ENCODE measurements at places on chromosomes 2 and 18. TPM values are rescaled to one million over a fixed set of nuclear protein-coding genes. Genes with fewer than 3 reads are reported as not detected.

DNA sequence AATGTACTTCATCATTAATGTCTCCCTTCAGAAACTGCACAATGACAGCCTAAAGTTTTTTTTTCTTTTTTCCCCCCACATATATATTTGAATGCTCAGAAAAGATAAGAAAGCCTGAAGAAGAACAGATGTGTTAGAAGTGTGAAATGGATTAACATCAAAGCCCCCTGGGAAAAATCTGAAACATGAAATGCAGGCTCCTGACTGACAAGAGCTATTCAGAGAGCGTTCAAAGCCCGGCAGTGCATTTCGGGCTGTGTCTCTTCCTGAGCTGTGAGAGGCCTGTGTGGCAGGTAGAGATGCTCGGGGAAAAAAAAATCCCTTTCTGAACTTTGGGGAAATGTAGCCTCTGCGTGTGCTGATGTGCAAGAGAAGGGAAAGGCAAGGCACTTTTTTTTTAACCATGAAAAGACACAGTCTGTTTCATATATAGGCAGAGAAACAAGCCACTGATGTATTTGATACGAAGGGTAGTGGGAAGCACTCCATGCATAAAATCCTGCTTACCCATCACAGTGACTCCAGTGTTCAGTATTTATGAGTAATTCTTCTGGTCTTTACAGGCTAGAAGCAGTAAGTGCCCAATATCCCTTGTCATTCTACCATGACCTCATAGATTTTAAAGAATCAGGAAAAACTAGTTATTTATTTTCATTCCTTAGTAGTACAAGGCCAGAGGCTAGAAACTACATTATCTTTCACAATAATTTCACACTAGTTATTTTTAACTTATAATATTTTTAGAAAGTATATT is 1574.2 kb upstream of the PIK3C3 start:
- DNase-seq: no peak

DNA sequence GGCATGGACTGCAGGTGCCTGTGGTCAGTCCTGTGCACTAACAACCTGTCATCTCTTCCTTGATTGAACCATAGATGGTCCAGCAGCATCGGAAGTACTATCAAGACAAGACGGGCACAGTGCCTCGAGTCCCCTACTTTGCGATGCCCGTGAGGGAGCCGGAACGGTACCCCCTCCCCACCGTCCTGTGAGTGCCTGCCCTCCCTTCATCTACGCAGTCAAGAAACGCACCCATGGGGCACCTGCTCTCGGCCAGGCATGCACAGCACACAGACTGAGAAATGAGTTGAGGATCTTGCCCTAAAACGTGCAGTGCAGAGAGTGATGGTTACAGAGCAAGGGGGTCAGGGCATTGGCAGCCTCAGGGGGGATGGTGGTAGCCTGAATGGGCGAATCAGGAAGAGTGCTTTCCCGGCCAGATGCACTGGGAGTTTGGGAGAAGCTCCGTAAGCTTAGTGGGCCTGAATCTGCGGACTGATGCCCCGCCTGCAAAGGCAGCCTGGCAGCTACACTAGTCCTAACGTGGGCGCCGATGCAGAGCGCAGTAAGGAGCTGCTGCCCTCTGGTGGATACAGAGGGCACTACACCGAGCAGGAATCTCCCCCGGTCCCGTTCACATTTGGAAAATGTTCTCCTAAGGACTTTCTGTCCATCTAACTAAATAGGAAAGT is 63.6 kb downstream of the CIB4 start:
- no peak for DNase-seq

GRCh38 chr18:30361864-30362540 is 680.5 kb downstream of the DSC3 start:
- DNase-seq: no peak

- DNase-seq: no peak
Measured at GRCh38 chr2:197857476-197858107, 53.2 kb downstream of the PLCL1 start.

The CHRNA1 gene
- 0.19 TPM for total RNA-seq

DNA sequence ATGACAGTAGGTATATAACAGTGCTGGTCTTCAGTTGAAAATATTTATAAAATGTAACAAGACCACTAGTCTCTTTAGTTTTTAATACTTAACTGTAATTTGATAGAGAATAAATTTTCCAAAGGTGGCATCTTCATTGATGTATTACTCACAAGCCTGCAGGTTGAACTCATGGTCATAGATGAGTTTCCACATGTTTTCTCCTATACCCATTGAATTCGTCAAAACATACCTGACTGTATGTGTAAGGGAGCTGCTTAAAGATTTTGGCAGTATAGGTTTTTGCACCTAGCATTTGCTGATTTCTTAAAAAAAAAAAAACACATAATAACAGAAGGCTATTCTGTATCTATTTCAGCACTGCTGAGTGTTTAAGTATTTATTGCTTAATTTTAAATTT is 112.9 kb downstream of the FMNL2 start:
- no peak for DNase-seq

- DNase-seq: no peak
Measured at GRCh38 chr2:233117811-233118647, 57.9 kb downstream of the INPP5D start.

Data from Right ventricle myocardium inferior (tissue), 1 donor.